Upper lobe of right lung (tissue), 1 donor: ENCODE measurements at places on chromosomes 2 and 18. TPM values are rescaled to one million over a fixed set of nuclear protein-coding genes. Genes with fewer than 3 reads are reported as not detected.

DNA sequence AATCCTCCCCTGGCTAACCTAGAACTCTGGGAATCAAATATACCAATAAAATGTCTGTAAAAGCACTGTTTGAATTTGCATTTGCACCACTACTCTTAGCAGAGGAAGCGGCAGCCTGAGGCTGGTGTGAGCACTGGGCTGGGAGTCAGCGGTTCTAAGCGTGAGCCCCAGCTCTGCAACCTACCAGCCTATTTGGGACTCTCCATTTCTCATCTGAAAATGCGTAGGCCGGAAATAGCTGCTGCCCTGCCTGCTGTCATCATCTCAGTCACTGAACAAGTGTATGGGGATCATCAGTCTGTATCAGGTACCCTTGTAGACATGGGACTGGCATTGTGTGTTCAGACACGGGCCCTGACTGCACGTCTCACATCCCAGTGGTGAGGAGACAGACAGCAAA, 194.3 kb downstream of the ANKRD30B start:
- no peak for DNase-seq

- no peak for DNase-seq
Observed at GRCh38 chr2:52520644-52521043, 1247.0 kb upstream of the CHAC2 start.

- no peak for DNase-seq
Observed at GRCh38 chr18:50080316-50080715, 114.6 kb downstream of the MYO5B start.

GRCh38 chr18:3935305-3935704, 485.3 kb downstream of the TGIF1 start:
- DNase-seq, result no peak

ASTL gene
- not detected for total RNA-seq

RTP5 gene
- not detected for total RNA-seq
